Activated CD8-positive, alpha-beta memory T cell treated with anti-CD3 and anti-CD28 coated beads for 1 hour (primary cell): ENCODE measurements at places on chromosomes 6 and 20.

DNA sequence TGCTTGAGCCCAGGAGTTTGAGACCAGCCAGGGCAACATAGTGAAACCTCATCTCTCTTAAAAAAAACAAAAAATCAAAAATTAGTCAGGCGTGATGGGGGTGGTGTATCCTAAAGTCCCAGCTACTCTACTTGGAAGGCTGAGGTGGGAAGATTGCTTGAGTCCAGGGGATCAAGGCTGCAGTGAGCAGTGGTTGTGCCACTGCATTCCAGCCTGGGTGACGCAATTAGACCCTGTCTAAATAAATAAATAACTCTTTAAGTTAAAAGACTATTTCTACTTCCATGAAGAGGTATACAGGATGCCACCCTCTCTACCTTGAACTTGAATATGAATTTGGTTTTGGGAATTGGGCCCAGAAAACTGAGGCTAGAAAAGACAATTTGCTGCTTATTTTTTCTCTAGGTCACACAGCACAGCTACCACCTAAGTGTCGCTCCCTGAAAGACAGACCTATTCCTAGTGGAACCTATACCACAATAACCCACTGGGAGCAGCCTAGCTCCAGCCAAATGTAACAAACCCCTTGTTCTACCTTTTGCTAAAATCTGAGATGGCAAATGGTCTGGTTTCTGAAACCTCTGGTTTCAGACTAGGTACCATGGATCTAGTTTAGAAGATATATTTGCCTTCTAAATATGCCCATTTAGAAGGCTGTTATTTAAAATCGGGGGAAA, 35.2 kb downstream of the HMGCLL1 start:
- no peak for DNase-seq

- DNase-seq, result no peak
Measured at GRCh38 chr6:141165002-141165665, 967.6 kb upstream of the GJE1 start.

- no peak for DNase-seq
Measured at GRCh38 chr6:165573671-165574070, 89.4 kb downstream of the PDE10A start.

DNA sequence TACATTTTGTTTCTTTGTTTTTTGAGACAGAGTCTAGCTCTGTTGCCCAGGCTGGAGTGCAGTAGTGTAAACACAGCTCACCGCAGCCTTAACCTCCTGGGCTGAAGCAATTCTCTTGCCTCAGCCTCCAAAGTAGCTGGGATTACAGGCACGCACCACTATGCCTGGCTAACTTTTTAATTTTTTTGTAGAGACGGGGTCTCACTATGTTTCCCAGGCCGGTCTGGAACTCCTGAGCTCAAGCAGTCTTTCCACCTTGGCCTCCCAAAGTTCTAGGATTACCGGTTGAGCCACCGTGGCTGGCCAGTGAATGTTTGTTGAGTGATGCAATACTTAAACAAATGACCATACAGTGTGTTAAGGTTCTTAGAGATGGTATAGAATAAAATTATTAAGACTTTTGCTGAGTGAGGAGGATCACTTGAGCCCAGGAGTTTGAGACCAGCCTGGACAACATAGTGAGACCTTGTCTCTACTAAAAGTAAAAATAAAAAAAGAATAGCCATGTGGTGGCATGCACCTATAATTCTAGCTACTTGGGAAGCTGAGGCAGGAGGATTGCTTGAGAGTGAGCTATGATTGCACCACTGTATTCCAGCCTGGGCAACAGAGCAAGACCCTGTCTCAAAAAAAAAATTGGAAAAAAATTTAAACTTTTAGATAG, 13.4 kb downstream of the CEP250 start:
- DNase-seq, result no peak

GRCh38 chr6:28225056-28225834, at the start of gene ZSCAN9:
TSS of gene ZSCAN9 (plus strand) at chr6:28225275. CDS start at chr6:28227085, 1,810 bp downstream.
- DNase-seq, result no peak

- DNase-seq, result no peak
Measured at GRCh38 chr6:111743360-111743759, 129.9 kb downstream of the FYN start.

- DNase-seq, result no peak
Measured at GRCh38 chr6:85516168-85516567, 66.3 kb downstream of the NT5E start.

- peak; percentile 27 for DNase-seq
Measured at GRCh38 chr6:79947191-79948186, at the start of gene ELOVL4. TSS of gene ELOVL4 (minus strand) at chr6:79947553. CDS start at chr6:79947279, 274 bp downstream.

GRCh38 chr6:139744891-139745290, 370.4 kb upstream of the CITED2 start:
- DNase-seq, result no peak

DNA sequence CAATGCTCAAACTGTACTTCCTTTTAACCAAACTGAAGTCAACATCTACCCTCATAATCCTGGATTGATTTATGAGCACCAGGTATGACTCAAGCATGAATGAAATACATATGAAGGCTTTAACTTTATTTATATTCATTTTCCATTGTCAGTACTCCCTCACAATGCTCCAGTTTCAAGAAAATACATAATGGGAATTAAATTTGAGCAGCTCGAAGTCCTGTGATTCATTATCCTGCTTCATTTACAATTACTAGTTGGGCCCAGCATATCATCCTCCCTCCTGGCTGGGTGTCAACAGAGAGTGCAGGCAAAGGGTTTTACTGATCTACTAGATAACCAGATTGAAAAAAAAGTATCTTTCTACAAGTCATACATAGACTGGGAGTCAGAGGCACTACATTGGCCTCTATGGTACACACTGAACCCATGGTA, 10.1 kb downstream of the SAMHD1 start:
- no peak for DNase-seq

DNA sequence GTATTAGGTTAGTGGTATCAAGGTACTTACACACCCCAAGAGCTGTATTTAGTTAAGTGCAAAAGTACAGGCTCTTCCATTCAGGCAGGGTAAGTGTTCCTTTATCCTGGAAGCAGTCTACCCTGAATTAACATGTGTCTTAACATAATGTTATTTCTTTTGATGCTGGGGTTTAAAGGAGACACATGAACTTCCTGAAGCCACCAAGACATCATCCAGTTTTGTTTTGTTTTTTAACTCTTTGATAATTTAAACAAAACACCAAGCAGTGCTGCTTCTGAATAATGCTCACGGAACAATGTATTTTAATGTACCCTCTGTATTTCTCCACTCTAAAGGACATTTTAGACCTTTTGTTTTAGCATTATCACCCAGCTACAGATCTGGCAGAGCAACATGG, 50.5 kb upstream of the PLCB4 start:
- no peak for DNase-seq

DNA sequence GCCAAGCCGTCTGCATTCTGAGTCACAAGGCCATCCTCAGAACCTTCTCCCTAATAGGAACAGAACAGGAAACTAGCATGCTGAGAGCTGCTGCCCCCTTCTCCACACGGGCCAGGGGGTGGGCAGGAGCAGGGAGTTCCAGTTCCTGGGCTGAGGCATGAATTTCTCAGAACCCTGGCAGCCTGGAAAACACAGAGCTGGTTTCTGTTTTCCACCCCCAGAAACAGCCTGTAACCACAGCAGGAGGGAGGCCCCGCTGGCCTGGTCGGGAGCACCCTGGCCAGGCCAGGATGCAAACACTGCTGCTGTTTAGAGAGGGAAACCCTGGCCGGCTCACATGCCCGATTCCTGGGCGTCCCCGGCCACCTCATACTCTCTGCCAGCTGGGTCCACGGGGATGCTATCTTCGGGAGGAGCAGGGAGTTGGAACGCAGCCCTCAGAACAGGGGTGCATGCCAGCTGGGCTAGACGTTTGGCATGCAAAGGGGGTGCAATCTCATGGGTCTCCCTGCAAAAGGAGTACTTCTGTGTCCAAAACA, 130.1 kb downstream of the NFATC2 start:
- no peak for DNase-seq

DNA sequence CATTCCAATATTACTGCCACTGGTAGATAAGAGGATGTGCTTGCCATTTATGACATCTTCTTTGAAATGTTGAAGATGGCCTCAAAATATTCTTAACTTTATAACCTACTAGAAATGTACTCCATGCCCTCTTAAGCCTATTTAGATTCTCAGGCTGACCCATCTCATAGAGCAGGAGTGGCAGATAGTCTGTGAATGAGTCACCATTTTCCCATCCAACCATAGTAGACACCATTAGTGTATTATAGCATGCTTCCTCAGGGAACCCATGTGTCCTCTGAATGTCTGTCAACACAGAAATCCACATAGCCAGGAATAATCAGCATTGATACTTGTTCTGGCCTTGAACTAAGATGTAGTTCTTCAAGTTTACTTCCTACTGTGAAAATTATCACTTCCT, 150.2 kb downstream of the IMPG1 start:
- DNase-seq, result no peak

DNA sequence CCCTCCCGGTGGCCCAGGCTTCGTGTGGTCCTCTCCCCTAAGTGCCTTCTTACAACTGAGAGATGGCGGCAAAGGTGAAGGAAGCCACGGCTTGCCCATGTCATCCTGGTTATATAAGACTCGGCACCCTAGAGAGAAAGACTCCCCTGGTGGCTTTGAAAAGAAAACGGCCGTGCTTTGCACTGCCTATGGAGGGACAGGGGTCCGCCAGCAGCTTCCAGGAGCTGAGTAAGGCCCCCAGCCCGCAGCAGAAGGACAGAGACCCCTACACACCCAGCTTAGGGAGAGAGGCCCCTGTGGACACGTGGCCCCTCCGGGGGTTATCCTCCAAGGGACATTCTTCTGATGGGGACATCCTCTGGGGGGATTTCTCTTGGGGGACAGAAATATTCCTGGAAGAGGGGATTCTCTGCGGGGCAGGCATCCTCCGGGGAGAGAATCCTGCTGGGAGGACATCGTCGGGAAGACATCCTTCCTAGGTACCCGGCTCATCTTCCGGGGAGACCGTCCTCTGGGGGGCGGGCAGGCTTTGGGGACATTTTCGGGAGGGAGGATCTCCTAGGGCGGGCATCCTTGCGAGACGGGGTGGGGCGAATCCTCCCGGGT, 511 bp upstream of the OGFR start:
- no peak for DNase-seq

DNA sequence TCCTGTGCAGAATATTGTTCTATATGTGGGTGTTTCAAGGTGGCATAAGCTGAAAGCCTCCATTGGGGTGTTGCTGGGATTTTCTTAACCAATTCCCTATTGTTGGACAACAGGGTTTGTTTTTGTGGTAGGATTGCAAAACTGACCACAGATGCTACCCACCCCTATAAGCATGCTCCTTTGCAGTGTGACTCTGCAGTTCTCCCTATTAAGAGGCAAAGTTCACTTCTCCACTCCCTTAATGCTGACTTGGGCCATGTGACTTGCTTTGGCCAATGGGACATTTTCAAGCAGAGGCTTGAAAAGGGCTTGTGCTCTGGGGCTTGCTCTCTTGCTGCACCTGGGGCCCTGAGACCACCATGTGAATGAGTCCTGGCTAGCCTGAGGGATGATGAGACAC, 8.5 kb upstream of the ANGPT4 start:
- no peak for DNase-seq

DNA sequence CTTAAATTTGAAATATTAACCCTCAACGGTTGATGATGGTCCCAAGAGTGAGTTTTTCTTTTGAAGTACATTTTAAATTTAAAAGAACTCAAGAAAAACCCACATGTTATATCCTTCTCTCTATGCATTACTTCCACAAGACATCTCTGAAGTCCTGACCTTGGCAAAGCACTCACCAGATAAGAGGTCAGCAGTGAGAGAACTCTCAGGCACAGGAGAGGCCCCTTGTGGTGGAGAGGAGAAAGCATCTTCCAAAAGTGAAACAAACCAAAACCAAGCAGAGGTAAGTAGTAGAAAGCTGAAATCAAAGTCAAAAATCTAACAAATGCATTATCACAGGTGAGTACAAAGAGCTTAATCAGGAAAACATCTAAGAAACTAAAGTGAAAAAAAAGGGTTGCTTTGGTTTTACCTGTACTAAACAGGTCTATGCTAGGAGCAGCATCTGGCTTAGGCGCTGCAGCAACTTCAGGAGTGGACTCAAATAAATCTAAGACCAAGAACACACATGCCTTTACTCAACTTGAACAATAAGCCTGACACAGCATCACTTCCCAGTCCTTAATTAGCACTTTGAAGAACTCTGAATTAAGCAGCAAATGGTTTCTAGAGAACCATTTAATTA, 80.5 kb downstream of the PRSS35 start:
- DNase-seq, result no peak
